ENCODE measurements at places on chromosomes 1 and 21.
A peak's percentile ranks its signal among the peaks of the same experiment; 100 is the strongest.

DNA sequence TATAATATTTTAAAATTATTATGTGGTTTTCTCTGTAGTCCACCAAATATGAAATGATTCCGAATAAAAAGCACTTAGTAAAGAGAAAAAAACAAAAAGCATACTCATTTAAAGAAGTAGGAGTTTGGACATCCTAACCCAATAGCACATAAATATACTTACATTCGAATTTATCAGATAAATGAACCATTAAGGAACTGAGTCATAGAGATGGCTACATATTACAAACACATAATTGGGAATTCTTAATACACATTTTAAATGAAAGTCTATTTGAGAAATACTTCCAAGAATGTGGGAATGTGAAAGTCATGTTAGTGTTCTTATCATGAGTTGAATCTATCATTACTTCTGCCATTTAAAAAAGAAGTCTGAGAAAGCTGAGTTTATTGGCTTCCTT lies 75.0 kb downstream of the USP24 start:
- DNase-seq: no peak

- DNase-seq: no peak
Measured at GRCh38 chr1:25369241-25369640, 31.1 kb downstream of the TMEM50A start.

DNA sequence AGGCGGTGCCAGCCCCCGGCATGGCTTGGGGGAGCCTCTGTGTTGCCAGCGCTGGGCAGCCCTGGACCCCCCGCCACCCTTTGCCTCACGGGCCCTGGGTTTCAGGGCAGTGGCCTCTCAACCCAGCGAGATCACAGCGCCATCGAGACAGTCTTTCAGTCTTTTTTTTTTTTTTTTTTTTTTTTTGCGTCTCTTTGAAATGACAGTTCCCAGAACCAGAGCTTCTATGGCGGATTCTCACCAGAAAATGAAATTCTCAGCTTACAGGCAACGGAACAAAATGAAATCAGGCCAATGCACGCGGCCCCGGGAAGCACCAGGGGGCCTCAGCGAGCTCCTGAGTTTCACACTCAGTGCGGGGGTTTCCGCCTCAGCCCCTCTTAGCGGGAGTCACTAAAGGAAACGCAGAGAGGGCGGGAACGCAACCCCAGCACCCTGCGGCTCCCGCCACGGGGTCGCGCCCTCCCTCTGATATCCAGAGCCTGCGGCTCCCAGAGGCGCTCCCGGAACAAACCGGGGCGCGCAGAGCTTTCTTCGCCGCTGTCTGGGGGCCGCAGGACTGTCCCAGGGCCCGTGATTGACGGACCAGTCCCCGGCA lies 8.0 kb upstream of the COL6A1 start:
- DNase-seq: peak; percentile 77

GRCh38 chr1:50959303-50959912 lies 659 bp downstream of the FAF1 start:
- no peak for DNase-seq

DNA sequence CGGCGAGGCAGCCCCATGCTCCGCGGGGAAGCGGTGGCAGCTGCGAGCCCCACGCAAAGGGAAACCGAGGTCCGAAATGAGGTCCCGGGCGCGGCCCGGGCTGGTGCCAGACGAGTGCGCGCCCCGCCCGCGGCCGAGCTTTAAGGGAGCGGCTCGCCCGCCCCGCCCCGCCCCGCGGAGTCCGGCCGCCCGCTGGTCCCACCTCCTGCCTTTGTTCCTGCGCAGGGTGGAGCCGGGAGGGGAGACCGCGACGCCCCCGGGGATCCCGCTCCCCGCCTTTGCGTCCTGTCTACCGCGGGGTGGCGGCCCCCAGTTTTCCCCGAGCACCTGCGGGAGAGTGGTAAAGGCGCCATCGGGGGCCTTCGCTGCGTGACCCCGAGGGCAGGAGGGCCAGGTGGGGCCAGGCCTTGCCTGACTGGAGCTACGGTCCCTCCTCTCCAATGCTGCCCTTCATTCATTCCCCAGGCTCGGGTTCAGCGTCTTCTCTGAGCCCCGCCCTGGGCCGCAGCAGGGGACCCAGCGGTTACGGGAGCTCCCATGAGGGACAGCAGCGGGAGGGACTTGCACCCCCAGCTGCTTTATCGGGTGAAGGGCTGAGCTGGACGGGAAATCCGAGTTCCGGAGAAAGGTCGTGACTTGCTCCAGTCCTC lies at the start of gene HES2:
TSS of gene HES2 (minus strand) at position 116 of the 650 bp plus-strand sequence. CDS start at position 17, 99 bp downstream.
- DNase-seq: peak; percentile 49

DNA sequence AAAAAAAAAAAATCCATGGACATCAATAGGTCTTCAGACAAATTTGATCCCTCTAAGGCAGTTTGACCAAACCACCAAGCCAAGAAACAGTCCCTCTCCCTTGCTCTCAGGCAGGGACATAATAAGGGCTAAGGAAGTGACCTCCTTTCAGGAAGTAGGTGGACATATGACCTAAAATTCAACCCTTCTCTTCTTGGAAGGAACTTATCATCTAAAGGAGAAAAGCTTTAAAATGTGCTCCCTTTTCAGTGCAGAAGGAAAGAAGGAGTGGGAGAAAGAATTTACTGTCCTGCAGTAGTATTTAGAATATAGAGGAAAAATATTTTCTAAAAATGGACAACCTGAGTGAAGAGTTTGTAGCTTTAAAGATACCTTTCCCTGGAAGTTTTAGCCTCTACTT lies 118.1 kb downstream of the DTL start:
- no peak for DNase-seq

- no peak for DNase-seq
Measured at GRCh38 chr1:6012529-6013318, 20.5 kb upstream of the NPHP4 start.

DNA sequence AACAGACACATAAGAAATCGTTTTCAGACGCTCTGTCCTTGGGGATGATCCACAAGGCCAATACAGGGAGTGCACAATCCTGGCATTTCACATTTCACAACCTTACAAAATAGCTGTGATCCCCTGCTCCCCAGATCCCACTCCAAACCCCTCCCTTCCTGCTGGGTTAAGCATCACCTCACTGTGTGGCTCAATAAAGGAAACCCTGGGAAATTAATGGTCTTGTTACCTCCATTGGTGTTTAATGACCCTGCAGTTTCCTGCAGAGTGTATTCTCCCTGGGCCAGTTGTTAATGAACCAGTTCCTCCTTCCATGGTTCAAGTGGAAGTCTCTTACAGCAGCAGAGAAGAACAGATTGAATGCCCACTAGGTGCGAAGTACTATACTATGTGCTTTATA lies 334.7 kb downstream of the OMA1 start:
- no peak for DNase-seq

GRCh38 chr1:87833166-87833565 lies 504.5 kb downstream of the LMO4 start:
- DNase-seq: no peak

GRCh38 chr1:151594143-151594625 lies 17.7 kb upstream of the SNX27 start:
- DNase-seq: peak; percentile 68

DNA sequence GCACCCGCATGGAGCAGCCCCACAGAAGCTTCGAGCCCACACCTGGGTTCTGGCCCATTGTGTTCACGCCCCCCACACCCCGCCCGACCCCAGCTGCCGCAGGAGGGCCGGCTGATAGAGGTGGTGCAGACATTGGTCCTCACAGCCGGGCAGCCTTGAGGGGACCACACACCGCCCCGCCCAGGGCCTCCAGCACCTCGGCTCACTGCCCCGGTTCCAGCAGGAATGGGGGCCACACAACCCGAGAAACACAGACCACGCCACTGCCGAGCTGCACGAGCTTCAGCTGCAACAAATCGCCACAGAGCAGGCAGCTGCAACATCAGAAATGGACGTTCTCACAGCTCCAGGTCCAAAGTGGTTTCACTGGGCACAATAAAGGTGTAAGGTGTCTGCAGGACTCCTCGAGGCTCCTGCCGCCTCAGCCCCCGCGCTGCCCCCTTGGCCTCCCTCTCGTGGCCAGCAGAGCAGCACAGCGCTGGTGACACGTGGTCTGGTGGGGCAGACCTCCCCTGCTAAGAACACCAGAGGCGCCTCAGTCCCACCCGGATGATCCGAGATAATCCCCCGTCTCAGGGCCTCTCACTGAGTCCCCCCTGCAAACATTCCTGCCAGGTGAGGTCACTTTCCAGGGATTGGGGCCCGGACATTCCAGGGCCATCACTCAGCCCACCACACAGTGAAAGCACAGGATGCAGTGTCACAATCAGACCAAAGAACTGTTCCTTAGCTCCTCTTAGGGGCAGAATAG lies 62.3 kb upstream of the ADARB1 start:
- no peak for DNase-seq

DNA sequence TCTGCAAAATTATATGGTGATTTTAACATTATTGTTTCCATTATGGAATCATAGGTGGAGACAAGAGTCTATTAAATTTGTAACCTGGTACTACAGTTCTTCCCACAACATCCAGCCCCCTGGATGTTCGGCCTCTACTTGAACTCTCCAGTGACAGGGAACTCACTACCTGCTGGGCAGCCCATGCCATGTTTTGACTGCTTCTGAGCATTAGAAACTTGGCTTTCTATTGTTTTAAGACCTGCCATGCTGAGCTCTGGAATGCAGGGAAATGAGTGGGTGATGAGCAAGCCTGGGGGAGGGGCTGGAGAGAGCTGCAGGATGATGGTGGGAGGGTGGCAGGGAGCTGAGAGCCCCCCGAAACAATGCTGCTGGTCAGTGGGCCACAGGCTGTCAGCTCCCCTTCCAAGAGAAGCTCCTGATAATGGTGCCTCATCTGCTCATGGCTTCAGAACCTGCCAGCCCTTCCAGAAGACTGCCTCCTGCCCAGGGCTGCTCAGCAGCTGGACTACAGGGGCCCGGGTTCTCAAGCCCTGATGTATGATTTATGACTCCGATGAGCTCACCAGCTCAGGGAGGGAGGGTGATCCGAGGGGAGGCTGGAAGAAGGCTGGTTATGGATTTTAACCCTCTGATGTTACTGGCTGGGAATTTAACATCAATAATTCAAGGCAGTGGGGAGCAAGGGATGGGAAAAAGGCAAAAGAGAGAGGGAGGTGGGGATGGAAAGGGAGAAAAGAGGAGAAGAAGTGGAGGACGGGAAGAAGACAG lies 205.0 kb downstream of the HIVEP3 start:
- no peak for DNase-seq

- no peak for DNase-seq
Measured at GRCh38 chr1:115829947-115830346, 11.0 kb downstream of the NHLH2 start.

- DNase-seq: no peak
Measured at GRCh38 chr1:241695246-241696171, 43.4 kb downstream of the WDR64 start.

DNA sequence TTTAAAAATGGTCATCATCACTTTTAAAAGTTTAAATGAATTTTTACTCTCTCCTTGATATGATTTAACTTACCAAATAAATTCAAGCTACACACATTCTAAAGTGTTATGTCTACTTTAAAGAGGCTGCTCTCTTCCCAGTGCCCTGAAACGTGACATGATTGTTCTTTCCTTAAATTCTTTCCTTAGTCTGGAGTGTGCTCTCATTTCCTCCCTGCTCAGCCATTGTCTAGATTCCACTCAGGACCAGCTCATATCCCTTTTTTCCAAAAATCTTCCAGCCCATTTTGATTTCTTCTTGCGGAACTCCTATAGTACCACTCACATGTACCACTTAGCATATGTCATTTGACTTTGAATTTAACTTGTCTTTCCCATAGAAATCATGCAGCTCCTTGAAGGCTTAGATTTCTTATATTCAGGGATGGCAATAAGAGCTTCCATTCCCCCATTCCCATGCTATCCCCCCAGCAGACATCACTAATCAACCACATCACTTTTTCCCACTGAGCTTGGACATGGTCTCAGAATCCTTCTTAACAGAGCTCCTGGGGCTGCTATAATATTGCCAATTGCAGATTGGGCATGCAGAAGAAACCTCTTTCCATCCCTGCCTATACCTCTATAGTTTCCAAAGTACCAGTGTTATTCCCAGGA lies 54.7 kb upstream of the ITPKB start:
- DNase-seq: no peak

DNA sequence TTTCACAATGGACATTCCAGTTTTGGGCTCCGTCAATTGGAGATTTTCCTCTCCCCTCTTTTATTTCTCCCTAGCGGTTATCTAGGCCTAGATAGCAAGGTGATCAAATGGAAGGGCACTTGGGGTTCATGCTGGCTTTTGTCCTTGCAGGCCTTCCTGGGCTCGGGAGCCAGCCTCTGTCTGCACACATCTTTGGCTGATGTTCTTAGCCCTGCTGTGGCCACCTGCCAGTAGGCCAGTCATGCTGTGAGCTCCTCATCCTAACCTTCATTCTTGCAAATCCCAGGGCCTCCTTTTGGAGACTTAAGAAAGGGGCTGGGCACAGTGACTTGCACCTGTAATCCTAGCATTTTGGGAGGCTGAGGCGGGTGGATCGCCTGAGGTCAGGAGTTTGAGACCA lies 13.5 kb downstream of the TIE1 start:
- DNase-seq: no peak

- no peak for DNase-seq
Measured at GRCh38 chr1:207968521-207969009, 57.6 kb upstream of the CD34 start.

Measured in frontal cortex (tissue), 4 donors.